ENCODE measurements at places on chromosomes 6 and 20.

DNA sequence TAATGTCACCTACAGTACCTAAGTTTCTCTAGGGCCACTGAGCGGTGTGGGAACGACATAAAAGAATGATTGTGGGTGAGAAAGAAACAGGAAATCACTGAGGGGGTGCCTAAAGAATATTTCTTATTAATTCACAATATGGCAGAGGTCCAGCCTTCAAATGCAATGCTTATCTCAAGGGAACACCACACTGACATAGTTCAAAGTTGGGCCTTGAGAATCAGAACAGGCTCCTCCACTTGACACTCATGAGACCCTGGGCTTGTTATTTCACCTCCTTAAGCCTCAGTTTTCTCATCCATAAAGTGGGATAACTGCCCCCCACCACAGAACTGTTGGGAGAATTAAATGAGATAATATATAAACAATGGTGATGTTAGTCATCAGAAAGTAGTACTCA, 40.4 kb upstream of the ARHGAP18 start:
- DNase-seq: no peak

DNA sequence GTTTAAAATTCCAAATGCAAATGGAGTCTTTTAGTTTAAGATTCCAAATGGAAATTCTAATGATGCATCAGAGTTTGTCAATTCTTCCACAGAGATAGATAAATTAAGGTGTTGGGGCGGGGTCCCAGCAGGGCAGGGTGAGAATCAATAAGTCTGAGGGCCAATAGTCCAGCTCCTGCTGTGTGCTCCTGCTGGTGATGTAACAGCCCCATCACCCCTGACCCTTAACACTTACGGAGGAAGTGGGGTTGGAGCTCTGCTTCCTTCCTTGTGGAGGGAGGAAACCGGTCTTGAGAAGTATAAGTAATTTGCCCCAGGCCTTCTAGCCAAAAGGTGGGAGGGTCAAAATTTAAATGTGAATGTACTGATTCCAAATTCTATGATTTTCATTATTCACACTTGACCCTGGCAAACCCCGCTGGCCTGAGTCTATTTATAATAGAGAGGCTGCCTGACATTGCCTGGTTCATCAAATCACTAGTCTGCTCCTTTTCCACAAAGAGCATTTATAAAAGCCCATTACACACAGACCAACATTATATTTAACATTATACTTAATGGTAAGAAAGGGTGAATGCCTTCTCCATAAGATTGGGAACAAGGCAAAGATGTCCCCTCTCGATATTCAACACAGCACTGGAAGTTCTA, 17.2 kb downstream of the ZBTB2 start:
- no peak for DNase-seq

DNA sequence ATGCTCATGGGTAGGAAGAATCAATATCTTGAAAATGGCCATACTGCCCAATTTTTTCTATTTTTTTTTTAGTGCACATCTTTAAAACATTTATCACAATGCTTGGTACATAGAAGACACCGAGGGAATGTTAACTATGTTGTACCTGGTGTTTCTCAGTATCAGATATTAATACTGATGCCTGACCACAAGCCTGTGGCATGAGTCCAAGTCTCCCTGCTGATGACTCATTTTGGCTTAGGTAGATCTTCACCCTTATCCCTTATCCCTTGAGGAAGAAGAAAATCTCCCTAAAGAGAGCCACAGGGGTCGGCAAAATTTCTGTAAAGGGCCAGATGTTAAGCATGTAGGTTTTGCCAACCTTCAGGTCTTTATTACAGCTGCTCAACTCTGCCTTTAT, 14.5 kb downstream of the CD109 start:
- no peak for DNase-seq

DNA sequence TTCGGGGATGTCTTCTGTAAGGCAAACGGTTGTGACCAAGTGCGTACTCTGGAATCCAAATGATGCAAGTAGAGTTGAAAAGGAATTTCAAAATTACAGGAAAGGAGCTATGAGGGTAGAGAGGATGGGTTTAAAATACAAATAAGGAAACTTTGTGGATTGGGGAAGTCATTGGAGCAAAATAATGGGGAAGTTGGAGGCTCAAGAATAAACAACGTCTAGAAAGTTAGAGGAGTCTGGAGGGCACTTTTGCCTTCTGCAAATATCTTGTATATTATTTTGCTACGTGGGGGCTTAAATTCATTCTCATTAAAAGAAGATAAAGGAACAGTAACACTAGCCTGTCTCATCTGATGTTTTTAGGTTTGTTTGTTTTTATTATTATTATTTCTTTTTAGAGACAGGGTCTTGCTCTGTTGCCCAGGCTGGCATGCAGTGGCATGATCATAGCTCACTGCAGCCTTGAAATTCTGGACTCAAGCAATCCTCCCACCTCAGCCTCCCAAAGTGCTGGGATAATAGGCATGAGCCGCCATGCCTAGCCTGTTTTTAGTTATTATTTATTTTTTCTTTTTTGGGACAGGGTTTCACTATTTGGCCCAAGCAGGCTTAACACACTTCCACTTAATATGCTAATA, 55.0 kb upstream of the TNFAIP3 start:
- DNase-seq: no peak

- DNase-seq: no peak
Observed at GRCh38 chr6:109443425-109443950, 3.0 kb downstream of the SMPD2 start.

DNA sequence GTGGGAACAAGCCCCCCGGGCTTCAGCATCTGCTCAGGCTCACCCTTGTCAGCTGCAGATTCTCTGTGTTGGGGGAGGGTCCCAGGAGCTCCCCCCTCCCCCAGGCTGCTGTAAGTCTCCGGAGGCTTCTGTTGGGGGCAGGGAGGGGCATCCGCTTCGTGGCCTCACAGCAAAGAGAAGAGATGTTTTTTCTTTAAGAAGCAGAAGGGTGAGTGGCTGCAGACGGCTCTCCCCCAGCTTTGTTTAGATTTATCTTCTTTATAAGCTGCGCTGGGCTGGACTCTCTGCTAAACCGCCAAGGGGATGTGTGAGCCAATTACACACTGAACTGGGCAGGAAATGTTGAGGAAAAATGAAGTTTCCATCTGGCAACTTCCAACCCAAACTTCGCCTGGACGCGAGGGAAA, 48.7 kb upstream of the GATA5 start:
- peak; percentile 47 for DNase-seq

DNA sequence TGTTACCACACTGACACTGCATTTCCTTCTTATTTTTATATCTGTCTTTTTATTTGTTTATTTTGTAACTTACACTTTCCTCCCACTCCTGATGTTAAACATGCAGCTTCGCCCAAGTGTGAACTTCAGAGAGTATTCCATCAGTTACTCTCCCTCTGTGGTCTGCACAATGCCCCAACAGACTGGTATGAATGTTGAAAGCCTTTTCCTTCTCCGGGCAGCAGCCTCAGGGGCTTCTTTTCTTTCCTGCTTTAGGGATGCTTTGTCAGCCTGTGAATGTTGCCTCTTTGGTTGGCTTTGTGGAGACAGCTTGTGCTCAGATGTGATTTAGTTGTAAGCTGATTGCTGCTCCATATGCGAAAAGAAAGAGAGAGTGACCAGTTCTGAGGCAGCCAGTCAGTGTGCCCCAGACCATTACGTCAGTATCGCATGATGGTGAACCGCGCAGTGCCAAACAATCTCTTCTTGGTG, 44.0 kb downstream of the SMPDL3A start:
- DNase-seq: peak; percentile 49

DNA sequence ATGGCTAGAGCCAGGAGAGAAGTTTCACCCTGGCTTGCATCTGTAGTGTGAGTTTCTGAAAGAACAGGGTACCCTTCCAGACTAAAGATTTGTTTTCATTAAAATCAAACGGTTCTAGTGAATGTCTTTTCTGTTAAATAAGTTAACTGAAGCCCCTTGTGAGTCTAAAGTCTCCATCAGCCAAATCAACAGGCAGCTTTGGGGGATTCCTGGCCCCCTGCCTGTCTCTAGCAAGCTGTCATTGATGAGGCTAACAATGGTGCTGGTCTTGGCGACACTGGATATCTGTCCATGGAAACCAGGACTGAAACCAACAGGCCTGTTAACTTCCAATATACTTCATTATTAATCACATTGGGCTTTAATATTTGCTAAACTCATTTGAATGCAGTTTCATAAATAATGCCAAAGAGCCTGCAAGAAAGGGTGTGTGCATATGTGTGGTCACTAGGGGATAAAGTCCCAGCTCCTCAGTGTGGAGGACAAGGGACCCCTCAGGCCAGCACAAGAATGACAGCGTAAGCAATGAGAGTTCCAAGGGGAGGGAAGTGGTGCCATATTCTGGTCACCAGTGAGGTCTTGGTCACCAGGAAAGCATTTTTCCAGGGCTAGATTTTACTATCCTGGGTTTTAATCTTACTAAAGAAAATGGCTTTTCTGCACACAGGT, 9.1 kb upstream of the RNF182 start:
- no peak for DNase-seq

DNA sequence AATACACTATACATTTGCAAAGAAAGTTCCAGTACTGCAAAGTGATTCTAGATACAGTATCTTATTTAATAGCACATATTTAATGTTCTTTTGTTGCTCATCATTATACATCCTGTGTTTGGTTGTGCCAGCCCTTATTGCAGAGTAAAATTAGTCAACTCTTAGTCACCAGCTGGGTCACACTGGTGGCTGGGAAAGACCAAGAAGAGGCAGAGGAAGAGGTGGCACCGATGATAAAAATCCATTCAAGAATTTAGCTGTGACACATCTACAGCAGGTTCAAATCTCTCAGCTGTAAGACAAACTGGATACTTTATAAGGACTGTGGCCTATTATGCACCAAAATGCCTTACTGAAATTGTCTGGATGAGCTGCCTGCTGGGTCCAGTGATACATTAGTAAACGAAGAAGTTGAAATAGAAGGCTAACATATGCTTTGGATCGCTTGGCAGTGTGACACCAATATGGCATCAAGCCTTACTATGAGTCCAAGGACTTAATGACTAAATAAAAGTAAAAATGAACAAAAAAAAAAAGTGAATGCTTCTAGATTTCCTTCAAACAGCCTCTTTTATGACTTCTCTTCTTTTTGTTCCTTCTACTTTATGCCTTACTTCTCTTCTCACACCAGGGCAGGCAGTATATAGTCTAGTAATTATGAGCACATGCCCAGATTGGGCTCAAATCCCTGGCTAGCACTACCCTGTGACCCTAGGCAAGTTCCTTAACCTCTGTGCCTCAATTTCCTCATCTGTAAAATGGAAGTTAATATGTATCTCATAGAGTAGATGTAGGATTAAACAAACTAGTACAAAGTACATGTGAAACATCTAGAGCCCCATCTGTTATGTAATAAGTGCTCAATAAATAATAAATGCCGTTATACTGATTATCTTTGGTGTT, 29.4 kb upstream of the RNF8 start:
- DNase-seq: no peak

- DNase-seq: peak; percentile 35
Observed at GRCh38 chr6:37994223-37994622, 174.7 kb downstream of the ZFAND3 start.

DNA sequence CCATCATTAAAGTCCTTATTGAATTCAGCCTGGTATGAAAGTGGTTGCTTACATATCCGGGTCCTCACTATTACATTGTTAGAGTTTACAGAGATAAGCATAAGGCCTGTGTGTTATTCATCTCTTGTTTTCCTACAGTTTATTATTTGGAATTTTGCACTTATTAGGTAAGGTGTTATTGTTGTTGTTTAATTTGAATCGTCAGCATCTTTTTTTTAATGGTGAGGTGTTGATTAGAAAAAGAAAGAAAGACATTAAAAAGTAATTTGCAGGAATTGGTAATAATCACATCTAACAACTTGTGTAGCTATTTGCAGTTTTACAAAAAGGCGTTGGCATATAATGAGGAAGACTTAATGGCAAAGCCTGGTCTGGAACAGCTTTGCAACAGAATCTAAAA, 158.6 kb downstream of the SAMD5 start:
- no peak for DNase-seq

GRCh38 chr6:6479785-6480184, 108.7 kb upstream of the LY86 start:
- DNase-seq: no peak

- no peak for DNase-seq
Observed at GRCh38 chr20:25317351-25318075, 69.6 kb downstream of the PYGB start.

DNA sequence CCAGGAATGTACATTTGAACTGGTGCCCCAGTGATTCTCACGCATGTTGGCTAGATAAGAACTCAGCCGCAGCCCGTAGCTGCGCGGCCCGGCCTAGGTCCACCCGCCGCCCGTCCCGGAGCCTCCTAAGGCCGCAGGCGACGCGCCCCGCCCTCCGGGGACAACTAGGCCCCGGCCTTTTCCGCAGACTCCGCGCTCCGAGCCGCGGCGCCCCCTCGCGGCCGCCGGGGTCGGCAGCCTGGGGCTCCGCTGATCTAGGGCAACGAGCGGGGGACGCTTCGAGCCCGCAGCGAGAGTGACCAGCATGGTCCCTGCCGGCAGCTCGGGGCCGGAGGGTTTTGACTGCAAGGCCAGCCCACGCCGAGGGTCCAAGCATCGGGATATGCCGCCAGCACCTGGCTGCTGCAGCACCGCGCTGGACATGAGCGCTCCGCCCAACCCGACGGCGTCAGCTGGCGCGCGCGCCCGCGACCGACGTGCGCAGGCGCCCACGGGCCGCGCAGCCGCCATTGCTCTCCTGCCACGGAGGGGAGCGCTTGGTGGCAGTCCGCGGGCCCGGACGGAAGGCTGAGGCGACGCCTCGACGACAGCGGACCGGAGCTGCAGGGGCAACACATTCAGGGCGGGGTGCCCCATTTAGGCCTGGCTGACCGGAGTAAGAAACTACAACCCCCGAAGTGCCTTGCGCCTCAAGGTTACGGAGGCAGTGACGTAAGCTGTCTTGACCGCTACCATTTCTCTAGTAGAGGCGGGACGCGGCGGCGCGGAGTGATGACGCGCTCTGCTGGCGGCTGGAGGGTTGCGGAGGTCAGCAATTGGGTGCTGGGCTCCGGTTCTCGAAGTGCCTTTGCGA, at the start of gene AP5S1:
AP5S1 (plus strand) TSS at position 500 of the 853 bp plus-strand sequence. CDS start 1,571 bp downstream, outside the sequence.
- DNase-seq: peak; percentile 99

GRCh38 chr20:8317448-8317847, 185.4 kb downstream of the PLCB1 start:
- DNase-seq: no peak

- no peak for DNase-seq
Observed at GRCh38 chr20:36308353-36308752, 2.2 kb downstream of the DLGAP4 start.

DNA sequence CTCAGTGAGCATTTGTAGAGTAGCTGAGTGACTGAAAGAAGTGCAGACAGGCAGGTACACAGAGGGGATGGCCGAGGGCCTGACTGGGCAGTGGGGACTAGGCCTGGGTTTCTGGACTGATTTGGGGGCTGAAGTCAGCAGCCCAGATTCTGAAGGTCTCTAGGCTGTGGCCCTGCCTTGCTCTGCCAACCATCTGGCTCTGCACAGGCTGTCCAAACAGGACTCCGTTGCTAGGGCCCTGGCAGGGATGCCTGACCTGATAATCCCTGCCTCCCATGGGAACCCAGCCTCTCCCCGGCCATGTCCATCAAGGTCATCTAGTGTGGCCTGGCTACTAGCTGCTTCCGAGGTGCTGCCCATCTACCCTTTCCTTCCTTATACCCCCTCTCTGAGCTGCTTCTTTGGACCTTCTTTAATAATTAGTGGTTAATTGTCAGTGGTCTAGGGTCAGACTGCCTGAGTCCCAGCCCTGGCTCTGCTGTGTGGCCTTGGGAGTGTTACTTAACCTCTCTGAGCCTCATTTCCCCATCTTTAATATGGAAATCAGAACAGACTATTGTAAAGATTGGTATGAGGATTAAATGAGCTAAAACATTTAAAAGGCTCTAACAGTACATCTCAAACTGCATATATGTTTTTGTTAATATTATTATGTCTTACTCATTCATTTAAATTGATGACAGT, 137.9 kb downstream of the VEGFA start:
- no peak for DNase-seq
